NCI-H2171 (cell line): ENCODE measurements at places on chromosomes 4 and X.

GRCh38 chr4:1807332-1807777, 14.3 kb downstream of the FGFR3 start:
- no peak for DNase-seq

GRCh38 chrX:134793978-134794377, 135.7 kb upstream of the PLAC1 start:
- no peak for DNase-seq

DNA sequence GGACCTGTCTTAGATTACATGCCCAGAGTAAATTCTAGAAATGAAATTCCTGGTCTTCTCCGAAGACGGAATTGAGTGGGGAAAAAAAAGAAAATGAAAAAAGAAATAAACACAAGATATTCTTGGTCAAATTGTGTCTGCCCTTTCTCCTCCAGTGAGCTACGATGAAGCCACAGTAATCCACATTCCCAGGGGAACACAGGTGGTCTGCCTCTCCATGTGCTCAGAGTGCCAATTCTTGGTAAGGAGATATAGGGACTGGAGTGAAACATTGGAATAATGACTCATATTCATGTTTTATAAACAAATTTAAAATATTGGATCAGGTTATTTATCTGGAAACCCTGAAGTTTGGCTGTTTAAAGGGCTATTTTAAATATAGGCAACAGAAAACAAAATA, 54.2 kb upstream of the MGST2 start:
- DNase-seq: no peak

- DNase-seq: no peak
These were observed 7.2 kb upstream of the LEF1 start for GRCh38 chr4:108175966-108176365.

- no peak for DNase-seq
These were observed 111.6 kb upstream of the NWD2 start for GRCh38 chr4:37132975-37133360.

DNA sequence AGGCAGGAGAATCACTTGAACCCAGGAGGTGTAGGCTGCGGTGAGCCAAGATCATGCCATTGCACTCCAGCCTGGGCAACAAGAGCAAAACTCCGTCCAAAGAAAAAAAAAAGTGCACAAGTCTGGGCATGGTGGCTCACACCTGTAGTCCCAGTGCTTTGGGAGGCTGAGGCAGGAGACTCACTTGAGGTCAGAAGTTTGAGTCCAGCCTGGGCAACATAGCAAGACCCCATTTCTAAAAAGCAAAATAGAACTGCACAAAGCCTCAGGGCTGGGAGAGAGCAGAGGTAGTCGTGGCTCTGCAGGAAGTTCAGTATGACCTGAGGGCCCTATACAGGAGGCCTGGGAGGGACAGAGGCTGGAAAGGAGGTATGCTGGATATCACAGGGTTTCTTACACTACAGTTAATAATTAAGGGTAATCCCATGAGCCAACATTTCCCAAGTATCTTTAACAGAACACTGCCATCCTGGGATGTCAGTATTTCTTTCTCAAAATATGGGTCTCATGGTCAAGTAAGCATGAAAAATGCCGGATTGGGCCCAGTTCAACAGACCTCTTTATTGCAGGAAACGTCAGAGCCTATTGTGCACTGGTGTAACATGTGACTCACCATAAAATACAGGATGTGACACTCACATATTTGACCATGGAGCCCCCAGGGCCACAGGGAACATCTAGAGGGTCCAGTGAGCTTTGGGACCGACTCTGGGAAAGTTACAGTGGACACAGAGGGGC, 37.8 kb downstream of the ACSL1 start:
- no peak for DNase-seq

- peak; percentile 78 for DNase-seq
These were observed 242.0 kb downstream of the BCOR start for GRCh38 chrX:39855748-39856129.

- DNase-seq: no peak
These were observed 36.9 kb upstream of the SPRY1 start for GRCh38 chr4:123359449-123360315.

GRCh38 chr4:104589264-104589868, 94.7 kb upstream of the CXXC4 start:
- DNase-seq: no peak

DNA sequence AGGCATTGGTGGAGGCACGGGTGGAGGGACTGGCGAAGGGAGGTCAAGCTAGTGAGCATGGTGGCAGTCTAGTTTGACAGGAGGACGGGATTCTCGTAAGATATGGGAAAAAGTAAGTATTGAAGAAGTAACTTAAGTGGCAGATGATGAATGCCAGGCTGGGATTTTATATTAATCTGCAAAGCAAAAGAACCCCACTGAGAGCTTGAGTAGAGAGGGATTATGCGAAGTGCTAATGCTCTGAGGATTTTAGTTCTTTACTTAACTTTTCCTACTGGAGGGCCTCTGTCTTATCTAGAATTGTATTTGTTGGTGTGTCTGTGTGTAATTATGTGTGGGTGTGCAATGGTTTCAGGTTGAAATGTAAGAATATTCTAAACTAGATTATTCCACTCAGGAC, 327.9 kb downstream of the FAT4 start:
- DNase-seq: no peak

DNA sequence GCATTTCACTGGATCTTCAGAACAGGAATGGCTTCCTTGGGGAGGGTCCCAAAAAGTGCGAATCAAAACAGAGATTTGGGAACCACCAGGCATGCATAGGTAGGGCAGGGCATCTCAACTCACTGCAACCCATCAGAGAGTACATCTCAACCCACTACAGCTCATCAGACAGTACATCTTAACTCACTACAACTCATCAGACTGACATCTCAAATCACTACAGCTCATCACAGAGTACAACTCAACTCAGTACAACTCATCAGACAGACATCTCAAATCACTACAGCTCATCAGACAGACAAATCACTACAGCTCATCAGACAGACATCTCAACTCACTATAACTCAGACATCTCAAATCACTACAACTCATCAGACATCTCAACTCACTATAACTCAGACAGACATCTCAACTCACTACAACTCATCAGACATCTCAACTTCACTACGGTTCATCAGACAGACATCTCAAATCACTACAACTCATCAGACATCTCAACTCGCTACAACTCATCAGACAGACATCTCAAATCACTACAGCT, 47.5 kb upstream of the CLDN34 start:
- DNase-seq: no peak

GRCh38 chr4:6716958-6717655, 1.1 kb downstream of the BLOC1S4 start:
- DNase-seq: no peak

GRCh38 chr4:112517067-112517634, 1.2 kb upstream of the NEUROG2 start:
- DNase-seq: no peak

DNA sequence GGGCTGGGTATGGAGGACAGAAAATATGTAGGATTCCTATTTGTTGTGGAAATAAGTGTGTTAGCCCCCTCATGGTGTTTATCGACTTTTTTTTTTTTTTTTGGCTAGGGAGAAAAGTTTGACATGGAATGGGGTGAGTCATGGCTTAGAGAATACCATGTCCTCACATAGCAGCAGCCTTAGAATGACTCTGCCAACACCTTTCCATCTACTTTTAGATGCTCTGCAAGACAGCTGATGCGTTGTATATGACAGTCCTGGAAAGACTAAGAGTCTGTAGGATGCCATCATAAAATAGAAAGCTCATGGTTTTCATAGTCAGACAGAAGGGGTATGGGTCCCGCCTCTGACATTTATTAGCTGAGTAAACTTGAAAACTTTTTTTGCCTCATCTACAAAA, 37.7 kb downstream of the MTTP start:
- no peak for DNase-seq

DNA sequence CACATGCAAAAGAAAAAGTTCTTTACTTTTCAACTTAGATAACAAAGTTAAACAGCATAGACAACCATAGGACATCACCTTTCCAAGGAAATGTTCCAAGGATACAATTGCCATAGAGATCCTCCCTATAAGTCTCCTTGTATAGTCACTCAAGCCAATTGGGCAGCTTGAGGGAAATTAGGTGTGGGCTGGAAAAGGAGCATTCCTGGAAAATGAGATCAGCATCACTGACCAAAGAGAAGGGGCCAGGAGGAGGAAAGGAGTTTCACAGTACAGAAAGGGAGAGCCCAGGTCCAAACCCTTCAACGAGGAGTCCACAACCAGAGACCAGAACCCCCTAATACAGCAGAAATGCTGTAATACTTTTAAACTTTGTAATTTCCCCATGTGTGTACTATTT, 91.5 kb upstream of the PPARGC1A start:
- no peak for DNase-seq

- no peak for DNase-seq
These were observed 52.1 kb downstream of the NDST3 start for GRCh38 chr4:118086344-118086743.

DNA sequence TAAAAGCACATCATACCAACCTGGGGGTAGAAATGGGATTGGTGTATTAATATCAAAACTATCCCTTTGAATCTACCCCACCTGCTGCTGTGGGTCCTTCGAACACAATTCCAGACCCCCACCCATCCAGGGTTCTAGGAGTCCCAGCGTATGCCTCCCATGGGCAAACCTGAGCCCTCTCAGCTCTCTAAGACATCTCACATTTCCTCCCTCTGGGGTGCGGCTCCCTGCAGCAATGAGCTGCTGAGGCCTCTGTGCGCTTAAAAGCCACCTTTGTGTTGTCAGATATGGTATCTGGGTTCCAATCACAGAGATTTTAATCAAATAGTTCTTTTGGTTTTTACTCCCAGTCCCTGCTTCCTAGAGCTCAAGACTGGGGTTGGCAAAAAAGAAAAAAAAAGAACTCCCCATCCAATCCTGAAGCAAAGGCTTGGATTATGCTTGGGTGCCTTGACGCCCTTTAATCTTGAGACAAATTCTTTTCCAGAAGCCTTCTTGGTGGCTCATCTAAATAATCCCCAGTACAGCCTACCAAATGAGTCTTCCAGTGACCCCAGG, 37.5 kb upstream of the NOCT start:
- no peak for DNase-seq

- DNase-seq: no peak
These were observed 42.5 kb upstream of the CBR4 start for GRCh38 chr4:169052594-169052945.

DNA sequence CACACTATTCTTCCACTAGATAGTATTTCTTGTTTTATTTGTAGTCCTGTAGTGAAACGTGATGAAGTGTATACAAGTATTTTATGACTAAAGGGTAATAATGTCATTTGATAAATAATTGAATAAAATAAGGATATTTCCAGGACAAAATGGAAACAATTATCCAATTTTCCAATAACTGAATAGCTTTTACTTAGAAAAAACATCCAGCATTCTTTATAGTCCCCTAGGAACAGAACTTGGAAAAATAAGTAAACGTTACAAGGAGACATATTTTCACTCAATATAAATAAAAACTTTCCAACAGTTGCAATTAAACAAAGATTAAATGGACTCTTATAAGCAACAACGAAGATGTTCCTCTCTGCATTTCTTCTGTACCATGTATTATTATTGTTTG, 566.0 kb downstream of the TMA16 start:
- DNase-seq: no peak

DNA sequence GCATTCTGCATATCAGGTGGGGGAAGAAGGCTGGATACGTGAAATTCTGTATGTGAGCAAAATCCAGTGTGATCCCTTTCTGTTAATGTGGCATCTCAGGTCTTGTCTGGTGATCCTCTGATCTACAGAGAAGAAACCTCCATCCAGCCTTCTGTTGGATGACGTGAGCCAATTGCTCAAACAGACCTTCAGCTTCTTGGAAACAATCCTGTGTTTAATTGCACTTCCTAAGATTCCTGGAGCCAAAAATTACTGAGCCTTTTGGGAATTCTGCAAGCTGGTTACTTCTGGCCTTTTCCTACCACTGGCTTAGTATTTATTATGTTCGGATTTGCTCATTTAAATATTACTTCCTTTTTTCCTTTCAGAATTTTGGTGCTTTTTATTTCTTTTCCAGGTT, 51.2 kb downstream of the TRIML1 start:
- no peak for DNase-seq

- no peak for DNase-seq
These were observed 63.3 kb downstream of the KCNIP4 start for GRCh38 chr4:21885241-21885640.

- no peak for DNase-seq
These were observed 148.2 kb upstream of the RPS6KA3 start for GRCh38 chrX:20414762-20415445.

DNA sequence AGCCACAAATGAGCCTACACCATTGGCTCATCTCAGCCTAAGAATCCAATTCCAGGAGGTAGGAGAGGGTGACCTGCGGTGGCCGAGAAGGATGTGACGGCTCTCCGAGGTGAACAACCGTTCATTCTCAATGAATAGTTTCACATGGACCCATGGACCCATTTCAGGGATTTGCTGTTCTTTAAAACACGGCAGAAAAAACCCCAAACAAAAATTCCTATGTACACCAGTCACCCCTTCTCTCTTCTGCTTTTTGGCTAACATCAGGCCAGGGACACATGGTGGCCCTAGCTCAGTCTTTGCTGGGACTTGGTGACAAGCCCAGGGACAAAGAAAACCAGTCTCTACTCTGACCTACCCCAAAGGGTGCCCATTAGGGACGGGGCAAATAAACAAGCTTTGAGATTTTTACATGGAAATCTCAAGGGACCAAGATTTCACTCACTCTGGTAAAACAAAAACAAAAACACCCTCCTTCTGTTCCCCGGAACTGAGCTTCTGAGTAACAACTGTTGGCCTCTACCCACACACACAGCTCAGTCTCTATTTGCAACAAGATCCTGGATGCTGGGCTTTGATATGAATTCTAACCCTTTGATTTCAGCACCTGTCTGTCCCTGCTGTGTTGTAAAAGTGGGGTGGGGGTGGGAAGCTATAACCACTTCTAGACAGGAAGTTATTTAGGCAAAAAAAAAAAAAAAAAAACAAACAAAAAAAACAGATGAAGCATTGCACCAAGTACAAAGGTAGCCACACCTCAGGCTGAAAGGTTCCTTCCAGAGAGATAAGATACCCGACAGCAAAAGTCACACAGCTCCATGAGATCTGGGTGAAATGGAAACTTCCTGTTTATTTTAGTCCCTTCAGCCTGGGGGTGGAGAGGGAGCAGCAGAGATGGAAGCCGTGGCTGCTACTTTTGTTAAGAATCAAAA, 49.0 kb downstream of the DDX3X start:
- peak; percentile 8 for DNase-seq

GRCh38 chr4:54658252-54659093, 716 bp downstream of the KIT start:
- DNase-seq: peak; percentile 27

DNA sequence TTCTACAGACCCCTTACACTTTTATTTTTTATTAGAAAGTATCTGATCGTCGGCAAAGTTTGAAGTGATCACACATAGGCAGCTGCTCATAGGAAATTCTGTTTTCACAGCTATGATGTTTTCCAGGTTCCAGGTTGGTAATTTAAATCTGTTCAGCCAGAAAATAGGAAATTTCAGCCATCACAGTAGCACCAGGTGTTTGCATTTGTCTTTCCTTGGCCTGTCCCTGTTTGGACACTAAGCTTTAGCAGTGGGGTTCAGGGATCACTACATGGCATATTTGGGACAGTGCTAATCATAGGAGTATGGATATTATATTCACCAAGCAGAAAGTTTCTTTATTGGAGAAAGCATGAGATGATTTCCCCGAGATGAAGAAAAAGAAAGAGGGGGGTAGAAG, 92.9 kb downstream of the ANK2 start:
- DNase-seq: no peak

- no peak for DNase-seq
These were observed 212.7 kb downstream of the CENPC start for GRCh38 chr4:67332627-67333026.

- no peak for DNase-seq
These were observed 33.7 kb upstream of the HPRT1 start for GRCh38 chrX:134426281-134426680.

- peak; percentile 84 for DNase-seq
These were observed 937.1 kb downstream of the CCSER1 start for GRCh38 chr4:91064157-91064853.
